Stimulated activated CD4-positive, alpha-beta T cell treated with anti-CD3 and anti-CD28 coated beads, TNF-alpha, amount 100 ng/mL, for 4 hours (primary cell): ENCODE measurements at places on chromosomes 6 and 20.

DNA sequence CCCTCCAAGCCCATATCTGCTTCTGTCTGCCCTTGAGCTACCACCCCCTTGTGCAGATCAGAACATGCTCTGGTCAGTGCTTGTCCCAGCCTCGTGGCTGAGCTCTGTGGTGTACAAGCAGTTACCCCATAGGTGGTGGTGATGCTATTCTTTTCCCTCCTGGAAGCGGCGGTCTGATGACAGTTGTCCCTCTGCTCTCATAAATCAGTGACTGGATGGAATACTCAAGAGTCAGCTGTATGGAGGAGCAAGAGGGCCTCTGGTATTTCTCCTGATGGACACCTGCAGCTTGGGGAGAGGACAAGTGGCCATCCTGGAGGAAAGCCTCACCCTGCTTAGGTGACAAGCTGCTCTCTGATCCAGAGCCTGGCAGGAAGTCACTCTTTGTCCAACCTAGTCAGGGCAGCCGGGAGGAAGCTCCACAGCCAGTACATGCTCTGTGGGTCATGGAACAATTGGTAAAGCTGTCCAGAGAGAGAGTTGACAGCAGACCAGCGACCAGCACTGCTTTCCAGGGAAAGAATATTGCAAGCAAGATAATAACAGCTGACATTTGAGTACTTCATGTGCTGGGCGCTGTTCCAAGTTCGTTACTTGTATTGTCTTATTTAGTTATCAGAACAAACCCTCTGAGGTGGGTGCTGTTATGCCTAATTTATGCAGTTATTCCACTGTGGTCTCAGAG lies 47.1 kb downstream of the SCAND1 start:
- no peak for DNase-seq

DNA sequence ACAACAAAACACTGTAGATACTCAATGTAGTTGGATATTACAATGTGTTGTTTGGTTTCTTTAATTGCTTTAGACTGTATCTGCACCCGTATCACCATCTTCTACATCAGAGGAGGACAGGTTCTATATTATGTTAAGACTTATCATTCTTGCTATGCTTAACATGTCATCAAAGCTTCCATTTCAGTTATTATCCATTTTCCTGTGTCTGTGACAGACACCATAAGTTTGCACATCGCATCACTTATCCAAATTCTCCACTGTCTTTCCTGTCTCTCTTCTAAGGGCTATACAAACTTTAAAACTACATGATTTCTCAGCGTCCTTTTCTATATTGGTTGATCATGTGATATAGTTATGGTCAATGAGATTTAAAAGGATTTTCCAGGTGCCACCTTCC lies 719.0 kb downstream of the TBC1D32 start:
- no peak for DNase-seq

DNA sequence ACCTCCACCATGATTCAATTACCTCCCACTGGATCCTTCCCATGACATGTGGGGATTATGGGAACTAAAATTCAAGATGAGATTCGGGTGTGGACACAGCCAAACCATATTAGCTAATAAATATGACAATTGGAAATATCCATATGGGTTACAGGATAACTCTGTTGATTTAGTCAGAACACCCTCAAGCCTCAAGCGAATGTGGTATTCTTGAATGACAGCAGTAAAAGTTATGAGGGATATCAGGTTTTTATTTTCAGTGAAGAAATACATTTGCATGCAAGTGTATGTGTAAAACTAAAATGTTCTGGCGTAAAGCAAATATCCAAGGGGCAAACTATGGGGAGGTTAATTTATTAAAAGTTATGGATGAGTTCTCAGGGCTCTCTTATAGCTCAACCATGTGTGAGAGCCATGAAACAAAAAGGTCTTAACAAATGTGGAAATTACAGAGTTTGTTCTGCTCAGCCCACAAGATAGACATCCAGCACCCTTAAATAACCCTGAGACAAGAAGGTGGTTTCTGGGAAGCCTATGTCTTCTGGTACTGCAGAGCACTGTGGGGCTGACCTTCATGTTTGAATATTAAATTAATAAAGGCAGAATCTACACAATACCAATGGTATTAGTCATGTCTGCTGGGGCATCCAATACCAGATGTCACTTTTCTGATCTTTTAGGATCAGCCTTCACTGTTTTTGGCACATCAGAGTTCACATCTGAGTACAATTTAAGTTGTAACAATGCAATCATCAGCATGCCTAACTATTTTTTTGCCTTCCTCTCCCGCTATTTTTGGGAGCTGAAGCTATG lies 370.5 kb upstream of the RSPO3 start:
- DNase-seq, result no peak

GRCh38 chr20:22611636-22612035 lies 27.3 kb upstream of the FOXA2 start:
- no peak for DNase-seq

GRCh38 chr6:138514860-138515540 lies 15.7 kb upstream of the NHSL1 start:
- DNase-seq, result no peak

- DNase-seq, result no peak
Measured at GRCh38 chr20:57220337-57221145, 45.9 kb downstream of the BMP7 start.

GRCh38 chr20:63642527-63643247 lies 10.5 kb downstream of the STMN3 start:
- DNase-seq, result no peak

- DNase-seq, result no peak
Measured at GRCh38 chr20:57224641-57225138, 41.8 kb downstream of the BMP7 start.

DNA sequence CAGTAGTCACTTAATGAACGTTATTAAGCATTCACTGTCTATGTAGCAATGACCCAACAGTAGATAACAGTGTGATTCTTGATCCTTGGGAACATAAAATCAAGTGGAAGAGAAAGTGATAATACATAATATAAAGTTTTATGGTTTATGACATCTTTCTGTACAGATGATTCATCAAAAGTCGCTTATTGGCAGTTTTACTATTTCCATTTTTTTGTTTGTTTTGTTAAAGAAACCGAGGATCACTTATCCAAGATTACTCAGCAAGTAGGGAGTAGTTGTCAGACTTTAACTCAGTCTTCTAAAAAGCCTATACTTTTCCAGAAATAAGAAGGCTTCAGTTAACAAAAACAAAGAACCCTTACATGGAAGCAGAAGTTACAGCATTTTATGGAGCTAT lies 260.8 kb downstream of the ZFAND3 start:
- no peak for DNase-seq

DNA sequence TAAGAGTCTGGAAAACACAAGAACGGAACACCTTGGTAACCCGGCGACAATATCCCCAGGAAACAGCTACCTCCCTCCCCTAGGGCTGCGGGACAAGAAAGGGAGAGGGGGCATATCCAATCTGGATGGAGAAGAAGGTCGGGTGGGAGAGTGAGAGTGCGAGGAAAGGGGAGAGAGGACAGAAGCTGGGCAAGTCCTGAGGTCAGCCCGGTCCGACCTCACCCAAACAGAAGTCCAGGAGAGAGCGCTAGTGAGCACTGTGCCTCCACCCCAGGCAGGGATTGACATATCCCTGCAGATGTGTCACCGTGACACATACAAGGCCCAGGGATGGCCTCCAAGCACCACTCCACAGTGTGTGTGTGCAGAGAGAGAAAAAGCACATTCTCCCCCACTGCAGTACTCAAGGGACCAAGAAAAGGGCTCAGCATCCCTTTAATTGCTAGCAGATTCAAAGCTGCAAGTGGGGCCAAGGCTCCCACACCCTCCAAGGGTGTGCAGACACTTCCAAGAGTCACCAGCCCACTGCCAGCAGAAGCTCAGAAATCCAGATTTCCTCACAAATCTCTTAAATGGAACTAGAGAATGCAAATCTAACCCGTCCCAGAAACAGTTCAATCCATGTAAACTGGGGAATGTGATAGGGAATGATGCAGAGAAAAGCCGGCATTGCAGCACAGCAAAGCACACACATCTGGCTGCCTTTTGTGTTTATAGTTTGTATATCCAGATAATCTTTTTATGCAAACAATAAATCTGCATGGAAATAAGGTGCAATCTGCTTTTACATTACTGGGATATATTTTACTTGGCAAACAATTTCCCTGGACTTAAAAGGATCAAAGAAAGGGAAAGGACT lies 3.1 kb downstream of the PXDC1 start:
- no peak for DNase-seq
